ENCODE measurements at places on chromosomes 16 and 17.
A peak's percentile ranks its signal among the peaks of the same experiment; 100 is the strongest.

DNA sequence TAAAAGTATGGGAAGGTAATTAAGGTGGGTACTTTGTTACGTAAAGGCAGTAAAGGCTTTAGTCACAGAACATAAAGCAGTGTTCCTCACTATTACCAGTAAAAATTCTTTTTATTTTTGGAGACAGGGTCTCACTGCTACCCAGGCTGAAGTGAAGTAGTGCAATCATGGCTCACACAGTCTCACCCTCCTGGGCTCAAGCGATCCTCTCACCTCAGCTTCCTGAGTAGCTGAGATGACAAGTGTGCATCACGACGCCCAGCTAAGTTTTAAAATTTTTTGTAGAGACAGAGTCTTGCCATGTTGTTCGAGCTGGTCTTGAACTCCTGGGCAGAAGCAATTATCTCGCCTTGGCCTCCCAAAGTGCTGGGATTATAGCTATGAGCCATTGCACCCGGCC, 80.5 kb downstream of the CREBBP start:
- DNase-seq = no peak

GRCh38 chr17:74515941-74516340, 15.3 kb downstream of the CD300LB start:
- no peak for DNase-seq

GRCh38 chr16:85269165-85269564, 156.9 kb upstream of the CIBAR2 start:
- DNase-seq = no peak

GRCh38 chr16:79607587-79607986, 7.0 kb upstream of the MAF start:
- DNase-seq = no peak

DNA sequence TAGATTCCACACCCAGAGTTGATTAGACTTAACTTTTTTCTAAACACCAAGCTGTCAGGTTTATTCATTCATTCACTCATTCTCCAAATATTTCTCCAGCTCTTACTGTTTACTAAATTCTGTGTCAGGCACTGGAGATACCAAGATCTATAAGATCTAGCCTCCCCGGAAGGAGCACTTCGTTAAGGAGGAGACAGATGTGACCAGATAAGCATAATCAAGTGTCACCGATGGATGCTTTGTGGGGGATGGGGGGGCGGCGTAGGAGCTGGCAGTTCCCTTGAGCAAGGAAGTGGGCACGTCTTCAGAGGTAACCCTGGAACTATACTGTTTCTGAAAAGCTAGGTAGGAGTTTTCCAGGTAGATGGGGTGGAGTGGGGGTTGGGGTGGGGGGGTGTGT, 3.8 kb upstream of the RPL26 start:
- DNase-seq = no peak

GRCh38 chr16:65125871-65126270, 4.0 kb upstream of the CDH11 start:
- DNase-seq = no peak

DNA sequence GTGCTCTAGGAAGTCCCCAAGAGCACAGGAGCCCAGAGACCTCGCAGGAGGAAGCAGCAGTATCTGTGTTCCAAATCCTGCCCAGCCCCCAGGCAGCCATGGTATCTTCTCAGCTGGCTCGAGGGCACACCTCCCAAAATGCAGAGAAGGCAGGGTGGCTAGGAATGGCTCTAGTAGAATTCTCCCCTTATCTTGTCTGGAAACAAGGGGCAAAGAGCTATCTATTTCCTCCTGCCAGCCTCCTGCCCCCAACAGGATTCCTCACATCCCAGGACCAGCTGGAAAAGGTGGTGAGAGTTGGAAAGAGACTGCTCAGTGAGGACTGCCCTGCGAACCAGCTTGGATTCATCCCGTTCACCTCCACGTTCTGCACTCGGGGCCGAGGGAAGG, 8.6 kb upstream of the TSPOAP1 start:
- DNase-seq = no peak

GRCh38 chr16:86205521-86206245, 304.6 kb upstream of the FOXF1 start:
- DNase-seq = no peak

- DNase-seq = no peak
Observed at GRCh38 chr16:52573365-52574299, 26.7 kb upstream of the TOX3 start.

DNA sequence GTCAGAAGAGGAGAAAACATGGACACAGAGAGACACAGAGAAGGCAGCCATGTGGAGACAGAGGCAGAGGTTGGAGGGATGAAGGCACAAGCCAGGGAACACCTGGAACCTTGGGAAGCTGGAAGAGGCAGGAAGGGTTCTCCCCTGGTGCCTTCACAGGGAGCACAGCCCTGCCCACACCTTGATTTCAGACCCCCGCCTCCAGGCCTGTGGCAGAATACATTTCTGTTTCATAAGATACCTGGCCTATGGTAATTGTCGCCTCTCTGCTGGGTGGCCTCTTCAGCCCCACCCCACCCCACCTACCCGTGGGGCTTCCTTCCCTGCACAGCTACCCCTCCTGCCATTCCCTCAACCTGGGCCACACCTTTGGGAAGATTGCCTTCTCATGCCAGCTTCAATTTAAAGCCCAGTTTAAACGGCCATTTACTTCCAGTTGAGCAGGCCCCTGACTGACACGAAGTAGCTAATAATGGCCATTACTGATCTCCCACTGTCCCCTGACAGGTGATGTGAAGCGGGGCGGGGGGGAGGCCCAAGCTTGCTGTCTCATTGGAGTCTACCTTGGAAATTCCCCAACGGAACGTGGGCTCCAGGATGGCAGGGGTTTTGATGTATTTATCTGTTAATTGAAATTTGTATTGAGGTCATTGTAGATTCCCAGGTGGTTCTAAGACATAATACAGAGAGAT, 291.7 kb upstream of the FOXF1 start:
- DNase-seq = no peak

- DNase-seq = no peak
Observed at GRCh38 chr16:1119766-1120576, 23.9 kb upstream of the C1QTNF8 start.

DNA sequence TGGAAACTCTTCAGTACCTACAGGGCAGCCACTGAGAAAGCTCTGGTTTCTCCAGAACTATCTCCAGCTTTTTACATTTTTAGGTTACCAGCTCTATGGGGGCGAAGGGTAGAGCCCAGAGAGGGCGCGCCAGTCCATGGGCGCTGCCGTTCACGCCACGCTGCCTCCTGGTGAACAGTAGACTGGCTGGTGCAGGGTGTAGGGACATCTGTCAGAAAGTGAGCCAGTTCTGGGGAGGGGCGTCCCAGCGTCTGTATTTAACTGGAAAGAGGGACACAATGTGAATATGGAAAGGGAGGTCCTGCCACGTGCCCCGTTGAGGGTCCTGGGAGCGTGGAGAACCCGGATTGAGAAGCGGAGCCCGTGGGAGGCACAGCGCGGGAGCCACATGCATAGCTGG, 16.4 kb upstream of the CLEC18A start:
- DNase-seq = no peak

- peak; percentile 13 for DNase-seq
Observed at GRCh38 chr16:56866955-56867830, 2.2 kb downstream of the SLC12A3 start.

DNA sequence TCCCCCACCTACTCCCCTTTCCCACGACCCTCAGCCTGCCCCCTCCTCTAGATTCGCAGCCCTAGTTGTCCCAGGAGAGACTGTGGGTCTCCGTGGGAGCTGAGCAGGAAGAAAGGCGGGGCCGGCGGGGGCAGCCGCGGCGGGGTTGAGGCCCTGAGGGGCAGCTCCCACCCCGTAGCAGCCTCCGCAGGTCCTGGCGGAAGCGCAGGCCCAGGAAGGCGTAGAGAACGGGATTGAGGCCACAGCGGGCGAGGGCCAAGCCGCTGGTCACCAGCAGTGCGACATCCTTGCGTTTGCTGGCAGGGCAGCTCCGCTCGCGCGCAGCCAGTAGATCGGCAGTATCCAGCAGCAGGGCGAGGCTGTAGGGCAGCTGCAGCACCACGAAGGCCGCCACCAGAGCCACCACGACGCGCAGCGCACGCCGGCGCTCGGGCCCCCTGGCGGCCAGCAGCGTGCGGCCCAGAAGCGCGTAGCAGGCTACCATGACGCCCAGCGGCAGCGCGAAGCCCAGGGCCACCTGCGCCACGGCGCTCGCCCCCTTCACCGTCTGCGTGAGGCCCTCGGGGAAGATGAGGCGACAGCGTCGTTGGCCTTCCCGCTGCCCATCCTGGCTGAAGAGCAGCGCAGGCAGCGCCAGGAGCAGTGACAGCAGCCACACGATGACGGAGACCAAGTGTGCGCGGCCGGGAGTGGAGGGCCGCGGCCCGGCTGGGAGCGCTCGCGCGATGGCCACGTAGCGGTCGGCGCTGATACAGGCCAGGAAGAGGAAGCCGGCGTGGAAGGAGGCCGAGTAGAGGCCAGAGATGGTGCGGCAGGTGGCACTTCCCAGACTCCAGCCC, 1.9 kb downstream of the CCR10 start:
- DNase-seq = peak; percentile 64

DNA sequence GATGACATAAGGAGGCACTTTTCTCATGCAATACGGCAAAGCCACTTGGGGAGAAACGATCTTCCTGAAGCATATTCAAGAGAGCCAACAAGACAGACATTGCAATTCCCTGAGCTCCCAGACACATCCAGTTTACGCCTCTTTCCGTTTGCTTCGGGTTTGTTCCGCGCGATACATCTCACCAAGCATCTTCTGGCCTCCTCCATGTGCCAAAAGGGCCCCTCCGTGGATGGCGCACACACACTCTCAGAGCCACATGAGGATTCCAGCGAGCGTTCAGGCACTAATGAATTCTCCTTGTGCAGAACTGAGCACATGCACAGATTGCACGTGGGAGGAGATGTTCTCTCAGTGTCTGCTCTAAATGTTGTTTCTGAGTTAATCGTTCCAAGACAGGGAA, 146.7 kb upstream of the SHISA6 start:
- no peak for DNase-seq

GRCh38 chr17:74521701-74522201, 9.5 kb downstream of the CD300LB start:
- no peak for DNase-seq

DNA sequence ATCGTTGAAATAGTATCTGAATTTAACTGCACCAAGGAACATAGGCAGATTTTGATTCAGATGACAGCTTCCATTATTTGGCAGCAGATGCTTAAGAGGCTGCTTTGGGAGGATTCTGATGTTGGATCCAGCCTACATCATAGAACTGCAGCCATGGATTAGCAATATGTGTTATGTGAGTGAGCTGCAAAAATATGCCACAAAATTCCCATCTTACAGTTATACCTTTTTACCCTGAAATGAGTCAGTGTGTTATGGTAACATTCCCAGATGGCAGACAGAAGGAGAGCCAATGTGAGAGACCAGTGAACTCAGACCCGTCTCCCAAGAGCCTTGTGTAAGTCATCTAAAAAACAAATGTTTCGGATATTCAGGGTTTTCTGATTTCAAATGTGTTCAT, 206.1 kb downstream of the CDH13 start:
- DNase-seq = no peak

- DNase-seq = no peak
Observed at GRCh38 chr17:79815836-79816461, 19.1 kb upstream of the CBX8 start.

- no peak for DNase-seq
Observed at GRCh38 chr16:15811481-15812400, 45.1 kb downstream of the MYH11 start.
